ENCODE measurements at places on chromosomes 5 and 9.

GRCh38 chr5:25604681-25605080 lies 959.9 kb upstream of the CDH10 start:
- DNase-seq: no peak

DNA sequence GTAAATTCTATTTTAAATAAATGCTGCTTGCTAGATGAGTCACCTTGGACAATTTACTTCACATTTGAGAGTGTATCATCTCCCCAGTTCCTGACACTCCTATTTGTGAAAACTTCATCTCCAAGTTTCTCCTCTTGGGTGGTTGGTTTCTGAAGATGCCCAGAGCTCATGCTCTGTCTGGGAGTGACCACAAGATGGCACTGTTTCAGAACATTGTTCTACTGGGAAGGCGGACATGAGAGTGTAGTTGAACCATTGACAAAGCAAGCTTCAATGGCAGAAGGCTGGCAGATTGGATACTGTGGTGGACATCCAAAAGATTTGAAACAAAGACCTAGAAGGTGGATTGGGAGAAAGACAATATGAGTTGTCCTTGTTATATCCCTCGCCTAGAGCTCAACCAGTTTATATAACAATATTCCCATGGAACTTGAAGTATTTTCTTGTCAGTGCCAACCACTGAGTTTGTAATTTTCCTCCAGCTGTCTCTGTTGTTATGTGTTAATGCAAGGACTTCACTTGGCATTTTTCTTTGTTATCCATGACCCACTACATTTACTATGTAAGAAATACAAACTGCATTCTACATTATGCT lies 234.3 kb upstream of the ANKH start:
- DNase-seq: peak; percentile 70

DNA sequence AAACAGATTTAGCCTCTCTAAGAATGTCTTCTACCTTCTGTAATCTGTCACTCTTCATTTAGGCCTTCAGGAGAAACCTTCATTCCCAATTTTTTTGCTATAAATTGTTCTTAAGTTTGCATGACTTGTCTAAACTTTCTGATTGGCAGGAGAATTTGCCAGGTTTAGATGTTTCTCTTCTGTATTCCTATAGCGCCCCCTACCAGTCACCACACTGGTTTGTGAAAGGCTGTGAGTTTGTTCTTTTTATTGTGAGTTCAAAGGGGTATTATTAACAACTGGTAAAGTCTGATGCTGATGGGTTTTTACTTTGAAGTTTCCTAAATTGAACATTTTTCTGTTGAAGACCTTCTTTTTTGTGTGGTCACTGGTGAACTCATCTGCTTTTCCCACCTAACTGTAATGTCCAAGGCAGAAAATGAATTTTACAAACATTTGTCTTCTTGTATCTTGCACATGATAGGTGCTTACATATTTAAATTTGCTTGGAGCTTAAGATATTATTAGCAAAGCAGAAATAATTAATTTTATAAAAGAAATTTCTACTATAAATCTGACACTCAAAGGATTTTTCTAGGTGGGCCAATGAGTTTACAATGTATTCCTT lies 18.4 kb upstream of the F2RL2 start:
- peak; percentile 71 for DNase-seq

GRCh38 chr5:178777520-178777919 lies 47.1 kb upstream of the ZNF354A start:
- DNase-seq: peak; percentile 94

GRCh38 chr5:61768692-61769281 lies 436.7 kb downstream of the ZSWIM6 start:
- peak; percentile 41 for DNase-seq

- DNase-seq: no peak
Measured at GRCh38 chr5:1643651-1644392, 120.1 kb upstream of the LPCAT1 start.

DNA sequence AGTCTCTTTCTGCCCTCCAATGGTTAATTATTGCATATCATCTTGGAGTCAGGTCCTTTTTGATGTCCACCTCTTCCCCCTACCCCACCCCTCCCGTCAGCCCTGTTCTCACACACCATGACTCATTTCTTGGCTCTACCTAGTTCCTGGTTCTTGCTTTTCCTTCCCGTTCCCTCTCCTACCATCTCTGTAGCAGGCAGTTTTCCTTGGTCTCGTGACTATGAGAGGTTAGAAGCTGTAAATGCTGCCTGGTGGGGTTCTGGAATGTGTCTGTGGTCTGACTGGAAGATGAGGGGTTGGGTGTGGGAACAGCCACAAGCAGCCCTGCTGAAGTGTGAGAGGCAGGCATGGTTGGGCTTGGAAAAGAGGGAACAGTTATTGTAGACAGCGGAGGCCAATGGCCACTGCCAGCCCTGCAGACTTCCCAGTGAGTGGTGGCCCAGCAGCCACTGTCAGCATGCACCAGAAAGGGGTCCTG lies 18.2 kb downstream of the SLC22A5 start:
- DNase-seq: peak; percentile 37
